Naive B cell (primary cell): ENCODE measurements at places on chromosomes 13 and 19. TPM values are rescaled to one million over a fixed set of nuclear protein-coding genes. Genes with fewer than 3 reads are reported as not detected.

DNA sequence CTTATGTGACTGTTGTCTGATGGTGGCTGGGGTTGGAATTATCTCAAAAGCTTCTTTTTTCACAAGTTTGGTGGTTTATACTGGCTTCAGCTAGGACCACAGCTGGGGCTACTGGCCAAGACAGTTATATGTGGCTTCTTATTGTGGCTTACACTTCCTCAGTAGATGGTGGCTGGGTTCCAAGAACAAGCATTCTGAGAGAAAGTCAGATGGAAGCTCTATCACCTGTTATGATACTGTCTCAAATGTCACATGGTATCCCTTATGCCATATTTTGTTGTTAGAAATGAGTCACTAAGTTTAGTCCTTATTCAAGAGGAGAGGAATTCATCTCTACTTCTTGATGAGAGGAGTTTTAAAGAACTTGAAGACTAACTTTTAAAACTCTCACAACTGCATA lies 41.6 kb downstream of the NDFIP2 start:
- DNase-seq: no peak

GRCh38 chr19:32945260-32945659 lies 26.5 kb downstream of the CEP89 start:
- no peak for DNase-seq

DNA sequence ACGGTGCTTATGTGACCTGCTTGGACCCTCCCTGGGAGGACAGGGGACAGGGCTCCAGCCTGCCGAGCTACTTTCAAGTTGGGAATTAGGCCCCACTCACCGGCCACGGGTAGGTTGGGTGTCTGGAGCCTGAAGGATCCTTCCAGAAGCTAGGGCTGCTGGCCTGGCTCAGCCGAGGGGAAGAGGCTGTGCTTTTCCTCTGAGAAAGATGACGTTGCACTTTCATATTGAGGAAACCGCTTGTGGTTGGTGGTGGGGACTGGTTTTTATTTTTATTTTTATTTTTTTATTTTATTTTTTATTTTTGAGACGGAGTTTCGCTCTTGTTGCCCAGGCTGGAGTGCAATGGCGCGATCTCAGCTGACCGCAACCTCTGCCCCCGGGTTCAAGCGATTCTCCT lies at the start of gene TMEM150B:
Gene TMEM150B (minus strand): TSS at position 170 of the 400 bp plus-strand sequence. CDS start 4,305 bp downstream, outside the sequence.
- no peak for DNase-seq

DNA sequence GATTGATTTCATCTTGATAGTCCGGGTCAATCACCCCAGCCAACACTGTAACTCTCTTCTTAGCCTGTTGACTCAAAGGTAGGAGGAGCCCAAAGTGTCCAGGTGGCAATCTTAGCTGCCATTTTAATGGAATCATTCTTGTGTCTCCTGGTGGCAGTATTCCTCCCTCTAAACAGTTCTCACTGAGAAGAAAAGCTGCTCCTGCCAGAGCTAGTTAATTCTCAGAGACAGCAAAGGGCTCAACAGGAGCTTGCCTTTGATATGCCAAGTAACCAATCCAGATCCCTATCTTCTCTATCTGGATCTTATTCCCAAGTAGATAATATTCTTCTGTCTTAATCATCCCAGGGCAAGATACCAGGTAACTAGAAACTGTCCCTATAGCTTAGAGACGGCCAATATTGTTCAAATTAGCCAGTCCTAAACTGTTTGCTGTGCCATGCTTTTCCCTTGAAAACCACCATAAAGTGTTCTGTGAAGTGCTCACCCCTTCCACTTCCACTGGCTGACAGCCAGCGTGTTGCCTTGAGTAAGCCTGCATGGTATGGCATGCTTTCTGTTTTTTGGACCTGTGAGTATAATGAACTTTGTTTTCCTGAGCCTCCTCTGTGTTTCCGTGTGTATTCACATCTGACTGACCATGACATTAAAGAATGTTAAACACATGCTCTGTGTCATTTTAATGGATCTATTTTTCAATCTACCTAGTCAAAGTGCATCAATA lies 463.7 kb upstream of the SLITRK5 start:
- DNase-seq: no peak

The PDX1 gene
- not detected for polyA plus RNA-seq

The PCDH9 gene
- 70.2 TPM for polyA plus RNA-seq
